ENCODE measurements at places on chromosomes 2 and 18.

GRCh38 chr18:50622865-50623393, 63.0 kb downstream of the MAPK4 start:
- no peak for DNase-seq

DNA sequence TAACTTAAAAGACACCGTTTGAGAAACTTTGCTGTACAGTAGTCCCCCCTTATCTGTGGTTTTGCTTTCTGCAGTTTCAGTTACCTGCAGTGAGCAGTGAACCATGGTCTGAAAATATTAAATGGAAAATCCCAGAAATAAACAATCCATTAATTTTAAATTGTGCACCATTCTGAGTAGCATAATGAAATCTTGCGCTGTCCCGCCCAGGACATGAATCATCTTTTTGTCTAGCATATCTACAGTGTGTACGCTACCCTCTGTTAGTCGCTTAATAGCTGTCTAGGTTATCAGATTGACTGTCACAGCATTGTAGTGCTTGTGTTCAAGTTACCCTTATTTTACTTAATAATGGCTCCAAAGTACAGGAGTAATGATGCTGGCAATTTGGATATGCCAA, 6.1 kb downstream of the ARPC2 start:
- no peak for DNase-seq

DNA sequence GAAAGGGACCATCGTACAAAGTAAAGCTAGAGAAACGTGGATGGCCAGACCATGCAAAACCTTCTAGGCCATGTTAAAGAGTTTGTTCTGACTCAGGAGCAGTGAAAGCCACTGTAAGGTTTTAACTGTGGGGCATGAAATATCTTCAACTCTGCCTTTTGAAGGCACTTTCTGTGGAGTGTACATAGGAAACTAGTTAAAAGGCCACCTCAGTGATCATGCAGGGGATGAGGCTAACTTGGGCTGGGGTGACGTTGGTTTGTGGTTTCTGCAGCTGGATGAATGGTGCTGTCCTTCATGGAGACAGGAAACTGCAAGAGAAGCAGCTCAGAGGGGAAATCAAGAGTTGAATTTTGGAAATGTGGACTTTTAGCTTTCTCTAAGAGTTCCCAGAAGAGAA, 190.7 kb downstream of the CDCA7 start:
- no peak for DNase-seq

DNA sequence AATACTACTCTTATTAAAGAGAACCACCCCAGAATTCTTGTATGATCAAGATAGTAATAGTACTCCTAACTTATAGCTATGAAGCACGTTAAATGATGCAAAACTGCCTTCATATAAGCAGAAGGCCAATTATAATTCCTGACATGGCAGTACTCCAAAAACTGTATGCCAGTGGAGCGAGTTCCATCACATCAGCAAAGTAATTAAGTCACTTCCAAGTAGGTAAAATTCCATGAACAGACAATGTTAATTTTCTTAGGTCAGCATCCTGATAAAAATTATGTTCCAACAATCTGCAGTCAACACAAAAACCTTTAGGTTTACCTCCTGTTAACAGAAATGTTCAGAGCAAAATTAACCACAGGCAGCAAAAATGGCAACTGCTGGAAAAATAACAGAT, 136.7 kb downstream of the CDH2 start:
- DNase-seq: no peak

DNA sequence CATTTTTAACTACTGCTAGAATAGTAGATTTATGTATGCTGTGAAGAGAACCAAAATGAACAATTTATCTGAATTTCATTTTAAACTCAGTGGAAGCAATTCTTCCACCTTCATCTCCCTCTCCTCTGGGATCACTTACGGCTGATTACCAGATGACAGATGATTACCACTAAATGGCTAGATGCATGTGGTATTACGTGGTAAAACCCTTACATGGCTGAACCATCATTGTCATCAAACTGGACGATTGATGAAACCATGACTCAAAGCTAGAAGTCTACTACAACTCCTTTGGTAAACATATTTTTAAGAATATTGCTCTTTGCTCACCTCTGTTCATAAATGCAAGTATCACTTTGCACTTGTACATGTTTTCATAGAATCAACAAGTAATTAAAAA, 48.5 kb upstream of the DOCK10 start:
- DNase-seq: no peak

- DNase-seq: no peak
Observed at GRCh38 chr18:1526991-1527390, 622.3 kb downstream of the ADCYAP1 start.

GRCh38 chr2:168712053-168712452, 90.4 kb upstream of the NOSTRIN start:
- DNase-seq: no peak

- DNase-seq: no peak
Observed at GRCh38 chr2:186569897-186570296, 20.0 kb upstream of the ITGAV start.

GRCh38 chr2:153294199-153294786, 184.3 kb downstream of the RPRM start:
- no peak for DNase-seq

- no peak for DNase-seq
Observed at GRCh38 chr2:227482638-227483340, 10.8 kb downstream of the AGFG1 start.

- no peak for DNase-seq
Observed at GRCh38 chr2:85312404-85312803, 15.4 kb downstream of the TGOLN2 start.

DNA sequence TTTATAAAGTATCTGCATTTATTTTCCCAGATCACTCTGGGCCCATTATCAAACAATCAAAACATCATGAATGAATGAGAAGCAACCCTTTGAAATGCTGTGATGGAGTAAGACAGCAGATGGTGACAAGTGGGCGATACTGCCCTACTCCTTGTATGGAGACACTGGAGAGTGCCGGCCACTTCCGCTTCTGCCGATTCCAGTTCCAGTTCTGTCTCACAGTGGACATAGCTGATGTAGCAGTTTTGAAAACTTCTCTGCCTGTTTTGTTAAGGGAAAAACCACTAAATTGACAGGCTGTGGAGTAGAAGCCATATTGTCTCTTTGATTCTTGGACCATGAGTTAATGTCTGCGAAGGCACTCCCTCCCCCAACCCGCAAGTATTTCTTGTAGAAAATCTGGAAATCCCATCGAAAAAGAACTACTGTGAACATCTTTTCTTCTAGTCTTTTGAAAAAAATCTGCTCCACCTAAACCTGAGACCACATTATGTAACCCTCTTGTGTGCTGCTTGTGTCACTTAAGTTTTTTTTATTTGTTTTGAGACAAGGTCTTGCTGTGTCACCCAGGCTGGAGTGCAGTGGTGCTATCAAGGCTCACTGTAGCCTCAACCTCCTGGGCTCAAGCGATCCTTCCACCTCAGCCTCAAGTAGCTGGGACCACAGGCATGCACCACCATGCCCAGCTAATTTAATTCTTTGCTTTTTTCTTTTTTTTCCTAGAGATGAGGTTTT, 133.5 kb downstream of the TANC1 start:
- no peak for DNase-seq

GRCh38 chr18:56224669-56225561, 413.5 kb downstream of the TXNL1 start:
- DNase-seq: no peak

DNA sequence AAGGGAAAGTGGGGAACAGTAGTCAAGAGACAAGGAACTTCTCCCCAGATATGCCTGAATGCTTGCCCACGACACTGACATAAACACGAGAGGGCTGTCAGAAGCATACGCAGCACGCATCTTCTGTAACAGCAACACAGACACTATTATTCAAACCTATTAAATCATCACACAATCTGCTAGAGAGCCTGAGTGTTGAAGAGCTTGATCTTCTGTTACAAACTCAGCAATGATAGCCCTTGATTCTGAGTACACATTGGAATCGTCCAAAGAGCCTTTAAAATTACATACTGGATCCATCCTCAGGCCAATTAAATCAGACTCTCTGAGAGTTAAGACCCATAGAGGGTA, 111.6 kb downstream of the ZNF521 start:
- no peak for DNase-seq

DNA sequence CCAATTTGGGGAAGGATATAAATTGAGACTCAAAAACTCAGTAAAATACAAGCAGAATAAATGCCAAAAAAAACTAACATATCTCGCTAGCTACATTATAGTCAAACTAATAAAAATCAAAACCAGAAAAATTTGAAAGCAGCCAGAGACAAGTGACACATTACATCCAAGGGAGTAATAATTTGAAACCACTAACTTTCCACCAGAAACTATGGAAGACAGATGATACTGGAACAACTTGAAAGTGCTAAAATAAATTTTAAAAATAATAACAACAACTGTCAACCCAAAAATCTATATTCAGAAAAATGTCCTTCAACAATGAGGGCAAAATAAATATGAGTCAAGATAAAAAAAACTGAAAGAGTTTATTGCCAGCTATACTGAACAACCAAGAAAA, 110.7 kb downstream of the EVA1A start:
- DNase-seq: no peak

DNA sequence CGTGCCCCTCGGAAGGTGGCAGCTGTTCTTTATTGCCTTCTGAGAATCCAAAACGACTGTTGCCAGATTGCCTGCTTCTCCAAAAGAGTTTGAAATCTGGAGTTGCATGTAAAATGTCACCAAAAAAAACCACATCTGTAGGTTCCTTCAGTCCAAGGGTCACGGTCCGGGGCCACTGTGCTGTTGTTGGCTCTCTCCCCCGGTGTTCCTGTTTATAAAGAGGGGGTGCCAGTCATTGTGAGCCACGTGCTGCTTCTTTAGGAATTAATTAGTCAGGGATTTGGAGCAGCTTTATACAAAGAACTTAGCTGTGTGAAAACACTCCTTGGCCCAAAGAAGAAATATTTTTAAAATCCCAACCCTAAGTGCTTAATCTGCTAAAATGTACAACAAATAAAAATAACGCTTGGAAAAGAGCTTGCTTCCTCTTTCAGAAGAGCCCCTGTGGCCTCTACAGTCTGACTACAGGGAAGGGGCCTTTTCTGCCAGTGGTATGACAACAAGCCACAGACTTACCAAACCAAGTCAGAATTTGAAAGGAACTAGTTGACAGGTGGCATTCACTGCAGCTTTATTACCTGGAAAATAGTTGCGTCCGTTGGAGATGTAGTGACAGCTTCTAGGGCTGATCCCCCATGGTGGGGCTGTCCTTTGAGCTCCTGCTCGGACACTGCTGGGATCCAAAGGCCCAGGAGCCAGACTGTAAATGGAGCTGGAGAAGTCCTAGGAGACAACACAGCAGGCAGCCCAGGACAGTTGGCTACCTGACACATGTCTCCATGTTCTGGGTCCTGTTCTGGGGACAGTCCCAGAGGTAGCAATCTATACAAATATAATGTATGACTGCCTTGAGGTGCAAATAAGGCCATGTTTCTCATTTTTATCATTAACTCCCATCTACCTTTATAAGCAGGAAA, 84.5 kb upstream of the SLC1A4 start:
- DNase-seq: no peak

Measured in T-cell (primary cell).